ENCODE measurements at places on chromosomes 7 and 10.

- no peak for DNase-seq
These were observed 582.4 kb downstream of the SUGCT start for GRCh38 chr7:40717242-40717641.

- DNase-seq = no peak
These were observed 193.6 kb downstream of the MLLT10 start for GRCh38 chr10:21727452-21728168.

DNA sequence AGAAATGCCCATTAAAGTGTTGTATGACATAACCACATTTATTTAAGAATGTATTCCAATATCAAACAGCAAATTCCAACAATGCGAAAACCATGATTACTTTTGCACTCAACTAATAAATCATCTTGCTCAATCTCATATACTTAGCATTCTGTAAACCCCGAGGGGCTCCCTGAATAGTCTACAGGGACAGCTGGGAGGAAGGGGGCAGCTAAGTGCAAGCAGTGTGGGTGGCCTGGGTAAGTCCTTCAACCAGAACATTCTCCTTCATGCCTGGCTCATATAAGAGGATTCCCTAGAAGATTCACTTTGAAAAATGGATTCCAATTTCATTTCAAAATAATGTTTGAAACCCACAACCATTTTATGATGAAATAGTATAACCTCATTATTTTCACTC is 355.5 kb downstream of the CDC14C start:
- no peak for DNase-seq

DNA sequence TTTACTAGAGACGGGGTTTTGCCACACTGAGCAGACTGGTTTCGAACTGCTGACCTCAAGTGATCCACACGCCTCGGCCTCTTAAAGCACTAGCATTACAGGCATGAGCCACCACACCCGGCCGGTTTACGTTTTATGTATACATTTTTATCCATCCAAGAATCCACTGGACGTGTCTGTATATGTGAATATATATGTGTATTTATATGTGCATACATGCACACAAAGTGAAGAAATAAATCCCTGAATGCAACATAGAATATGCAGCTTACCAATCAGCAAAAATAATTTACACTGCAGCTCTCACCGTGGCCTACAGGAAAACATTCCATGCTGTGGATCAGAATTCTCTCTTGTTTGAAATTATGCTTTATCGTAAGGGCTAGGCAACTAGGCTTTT is 23.3 kb downstream of the DCLRE1C start:
- DNase-seq = no peak

GRCh38 chr10:77582710-77583115 is 54.9 kb downstream of the KCNMA1 start:
- DNase-seq = no peak

DNA sequence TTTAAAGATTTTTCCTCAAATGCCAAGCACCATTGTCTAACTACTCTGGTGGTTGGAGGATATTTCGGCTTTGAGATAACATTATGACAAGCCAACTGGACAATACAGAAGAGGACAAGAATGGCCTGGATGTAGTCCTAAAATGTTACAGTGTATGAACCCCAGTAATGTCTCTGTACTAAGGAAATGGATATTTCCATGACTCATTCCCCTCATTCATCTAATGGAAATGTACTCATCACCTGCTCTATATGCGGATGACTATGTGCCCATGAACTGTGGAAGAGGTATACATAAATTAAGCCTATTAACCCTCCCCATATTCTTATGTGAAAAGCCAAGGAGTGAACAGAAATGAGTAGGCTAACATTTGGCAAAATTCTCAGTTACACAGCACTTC is 207.9 kb downstream of the CACNA2D1 start:
- DNase-seq = no peak

GRCh38 chr7:77199013-77199966 is at the start of gene FGL2:
FGL2 (minus strand) TSS chr7:77199819; CDS start chr7:77199793, 26 bp downstream.
- peak; percentile 10 for DNase-seq

GRCh38 chr10:75168275-75168674 is 42.3 kb upstream of the VDAC2 start:
- no peak for DNase-seq

DNA sequence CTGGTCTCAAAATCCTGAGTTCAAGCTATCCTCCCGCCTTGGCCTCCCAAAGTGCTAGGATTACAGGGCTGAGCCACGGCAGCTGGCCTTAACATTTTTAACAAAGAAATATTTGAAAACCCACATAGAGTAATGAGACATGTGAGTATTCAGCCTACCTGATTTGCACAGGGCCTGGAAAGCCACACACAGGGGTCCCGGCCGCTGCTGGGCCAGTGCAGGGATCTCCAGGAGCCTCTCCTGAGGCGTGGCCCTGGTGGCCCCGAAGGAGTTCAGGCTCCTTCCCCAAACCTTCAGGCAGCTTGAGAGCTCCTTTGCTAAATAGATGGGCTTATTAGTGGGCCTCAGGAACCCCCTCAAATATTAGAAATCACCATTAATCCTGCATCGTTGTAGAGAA is 18.7 kb downstream of the CNPY1 start:
- DNase-seq = no peak

- no peak for DNase-seq
These were observed 994.1 kb downstream of the KCNMA1 start for GRCh38 chr10:76643511-76643911.

- no peak for DNase-seq
These were observed 97.0 kb upstream of the PALS2 start for GRCh38 chr7:24476227-24476626.

DNA sequence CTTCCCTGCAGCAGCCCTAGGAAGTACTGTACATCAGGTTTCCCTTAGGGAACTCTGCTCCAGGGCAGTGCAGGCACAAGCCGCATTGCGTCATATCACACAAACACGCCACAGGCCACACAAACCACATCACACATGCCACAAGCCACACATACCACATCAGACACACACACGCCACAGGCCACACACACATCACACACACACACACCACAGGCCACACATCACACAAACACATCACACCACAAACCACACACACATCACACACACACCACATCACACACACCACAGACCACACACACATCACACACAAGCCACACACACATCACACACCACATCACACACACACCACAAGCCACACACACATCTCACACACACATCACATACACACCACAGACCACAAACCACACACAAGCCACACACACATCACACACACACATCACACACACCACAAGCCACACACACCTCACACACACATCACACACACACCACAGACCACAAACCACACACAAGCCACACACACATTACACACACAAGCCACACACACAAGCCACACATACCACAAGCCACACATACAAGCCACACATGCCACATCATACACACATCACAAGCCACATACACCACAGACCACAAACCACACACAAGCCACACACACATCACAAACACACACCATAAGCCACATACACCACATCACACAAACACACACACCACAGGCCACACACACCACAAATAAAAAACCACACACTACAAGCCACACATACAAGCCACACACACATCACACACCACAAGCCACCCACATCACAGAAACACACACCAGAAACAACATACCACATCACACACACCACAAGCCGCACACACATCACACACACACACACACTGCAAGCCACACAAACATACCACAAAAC is 53.4 kb downstream of the TMEM209 start:
- peak; percentile 20 for DNase-seq

DNA sequence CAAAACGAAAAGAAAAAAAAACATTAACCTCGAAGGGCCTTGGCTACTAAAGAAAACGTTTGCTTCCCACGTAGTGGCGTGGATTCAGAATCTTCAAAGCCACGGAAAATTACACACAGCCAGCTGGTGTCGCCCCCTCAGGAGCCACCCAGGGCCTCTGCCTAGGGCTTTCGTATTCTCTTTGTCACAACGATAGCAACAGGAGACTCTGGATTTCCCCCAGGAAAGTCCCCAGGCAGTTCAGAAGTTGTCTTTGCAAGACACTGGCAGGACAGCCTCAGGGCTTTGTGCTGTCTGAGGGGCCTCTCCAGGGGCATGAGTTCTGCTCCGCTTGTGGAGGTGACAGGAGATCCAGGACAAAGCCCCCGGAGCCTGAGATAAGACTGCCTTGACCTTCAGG is 150.2 kb upstream of the INSYN2A start:
- no peak for DNase-seq

DNA sequence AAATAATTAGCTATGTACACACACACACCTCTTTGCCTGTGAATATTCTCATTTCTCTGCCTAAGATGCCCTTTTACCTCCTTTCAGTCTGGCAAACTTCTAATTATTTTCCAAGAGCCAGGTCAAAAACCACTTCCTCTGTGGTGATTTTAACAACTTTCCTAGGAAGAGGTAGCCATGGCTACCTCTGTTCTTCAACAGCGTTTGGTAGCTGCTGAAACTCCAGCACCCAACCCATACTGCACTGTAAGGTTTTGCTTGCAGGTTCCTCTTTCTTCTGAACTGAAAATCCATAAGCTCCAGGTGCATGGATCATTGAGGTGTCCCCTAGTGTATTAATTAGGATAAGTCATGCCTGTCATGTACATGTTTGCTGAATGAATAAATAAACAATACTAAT is 25.6 kb downstream of the NRCAM start:
- no peak for DNase-seq

GRCh38 chr7:117666031-117666430 is 186.2 kb downstream of the CFTR start:
- no peak for DNase-seq

GRCh38 chr10:10313149-10313835 is 704.4 kb upstream of the CELF2 start:
- DNase-seq = no peak

DNA sequence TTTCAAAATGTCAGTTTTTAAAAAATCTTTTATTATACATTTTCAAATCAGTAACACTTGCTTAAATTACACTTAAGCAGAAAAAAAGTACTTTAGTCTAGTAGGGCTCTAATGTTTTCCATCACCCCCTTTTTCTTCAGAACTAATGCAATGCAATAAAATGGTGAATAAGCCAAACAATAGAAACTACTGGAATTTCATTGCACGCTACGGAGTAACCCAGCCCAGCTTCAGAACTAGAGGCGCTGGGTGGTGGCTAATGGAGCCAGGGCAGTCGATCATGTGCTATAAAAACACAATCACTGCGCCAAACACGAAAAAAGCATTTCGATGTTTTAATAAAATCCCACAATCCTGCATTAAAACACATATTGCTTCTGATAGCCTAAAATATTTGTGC is 59.9 kb upstream of the ODAD2 start:
- DNase-seq = no peak

DNA sequence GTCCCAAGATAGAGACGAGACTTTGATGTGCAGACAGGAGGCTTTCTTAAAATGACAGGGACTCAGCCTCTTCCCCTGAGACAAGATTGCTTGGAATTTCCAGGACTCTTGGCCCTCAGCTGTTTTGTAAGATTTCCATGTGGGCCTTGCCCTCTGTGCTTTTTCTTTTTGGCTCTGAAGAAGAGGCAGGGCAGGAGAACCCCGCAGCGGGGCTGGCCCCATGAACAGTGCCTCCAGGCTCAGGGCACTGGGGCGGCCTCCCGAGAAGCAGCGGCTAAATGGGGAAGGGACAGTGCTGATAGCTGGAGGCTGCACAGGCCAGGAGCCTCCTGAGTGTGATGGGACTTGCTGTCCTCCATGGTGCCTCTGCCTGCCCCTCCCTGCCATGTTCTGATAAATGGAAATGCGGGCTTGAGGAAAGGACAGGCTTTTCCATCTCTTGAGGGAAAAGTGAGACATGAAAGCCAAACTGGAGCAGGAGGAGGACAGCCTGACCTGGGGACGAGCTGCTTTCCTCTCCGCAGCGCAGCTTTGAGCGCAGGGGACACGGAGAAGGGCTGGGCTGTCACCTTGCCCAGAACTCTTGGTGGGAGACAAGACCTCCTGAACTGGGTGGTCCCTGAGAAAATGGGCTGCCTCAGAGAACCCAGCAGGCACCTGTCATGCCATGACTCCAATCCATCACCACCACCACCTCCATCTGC is 12.1 kb downstream of the SAP25 start:
- DNase-seq = no peak

- DNase-seq = no peak
These were observed 699.3 kb downstream of the INHBA start for GRCh38 chr7:41003611-41003940.

GRCh38 chr7:106737202-106737562 is 76.2 kb upstream of the CCDC71L start:
- DNase-seq = no peak

DNA sequence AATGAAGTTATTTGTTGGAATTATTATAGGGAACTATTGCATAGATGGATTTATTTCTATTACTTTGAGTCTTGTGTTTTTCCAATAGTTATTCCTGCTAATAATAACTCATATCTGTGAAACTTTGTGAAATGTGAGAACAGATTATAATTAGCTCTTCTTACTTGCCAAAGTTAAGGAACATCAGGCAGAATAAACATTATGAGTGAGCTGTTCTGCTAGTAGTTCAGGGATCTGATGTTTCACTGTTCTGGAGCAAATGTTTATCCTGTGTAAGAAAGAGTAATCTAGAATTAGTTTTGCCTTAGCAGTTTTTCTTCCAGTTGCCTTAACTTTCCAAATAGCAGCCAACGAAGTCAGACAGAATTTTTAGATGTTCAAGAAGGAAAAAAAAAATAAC is 245.2 kb upstream of the PLXDC2 start:
- no peak for DNase-seq

DNA sequence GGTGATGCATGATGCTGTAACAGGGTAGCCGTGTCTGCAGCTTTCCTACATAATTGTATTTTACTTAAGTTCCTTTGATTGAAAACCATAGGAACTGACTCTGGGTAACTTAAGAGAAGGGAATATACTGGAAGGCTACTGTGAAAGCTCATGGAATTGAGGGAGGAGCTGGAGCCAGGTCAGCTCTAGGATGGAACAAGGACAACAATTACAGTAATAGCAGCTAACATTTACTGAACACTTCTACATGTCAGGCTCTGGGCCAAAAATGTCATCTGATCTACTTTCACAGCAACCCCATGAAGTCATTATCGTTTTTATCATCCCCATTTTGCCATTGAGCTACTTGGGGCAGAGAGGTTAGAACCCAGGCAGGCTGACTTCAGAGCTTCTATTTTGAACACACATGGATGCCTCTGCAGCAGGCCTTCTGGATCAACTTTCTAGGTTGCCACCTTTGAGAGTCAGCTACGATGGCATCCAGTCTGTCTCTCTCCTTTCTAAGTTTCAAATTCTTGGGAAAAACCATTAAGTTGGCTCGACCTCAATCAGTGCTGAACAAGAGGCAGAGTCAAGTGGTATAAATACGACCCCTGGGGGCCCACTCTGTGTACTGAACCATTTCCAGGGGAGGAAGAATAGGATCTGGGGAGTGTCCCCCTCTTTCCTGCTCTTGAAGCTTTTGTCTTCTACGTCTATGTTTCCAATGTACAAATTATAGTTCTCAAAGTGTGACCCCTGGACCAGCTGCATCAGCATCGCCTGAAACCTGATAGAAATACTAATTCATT is 272.3 kb upstream of the PLPP4 start:
- no peak for DNase-seq

GRCh38 chr10:23079700-23080099 is 15.7 kb upstream of the MSRB2 start:
- no peak for DNase-seq

Data from stimulated activated naive CD4-positive, alpha-beta T cell treated with Interleukin-2 at 50 U/mL for 16 hours (primary cell).